ENCODE measurements at places on chromosomes 6 and 20. TPM values are rescaled to one million over a fixed set of nuclear protein-coding genes. Genes with fewer than 3 reads are reported as not detected.

GRCh38 chr6:53437557-53438202, 88.9 kb upstream of the ELOVL5 start:
- no peak overlapping the region for H3K4me3 ChIP-seq
- no peaks in the 10 kb centered on the region for H3K27me3 ChIP-seq
- no peaks in the 10 kb centered on the region for H3K4me1 ChIP-seq
- H3K36me3 ChIP-seq, result no peaks in the 10 kb centered on the region

Gene VNN1
- total RNA-seq, result not detected

DNA sequence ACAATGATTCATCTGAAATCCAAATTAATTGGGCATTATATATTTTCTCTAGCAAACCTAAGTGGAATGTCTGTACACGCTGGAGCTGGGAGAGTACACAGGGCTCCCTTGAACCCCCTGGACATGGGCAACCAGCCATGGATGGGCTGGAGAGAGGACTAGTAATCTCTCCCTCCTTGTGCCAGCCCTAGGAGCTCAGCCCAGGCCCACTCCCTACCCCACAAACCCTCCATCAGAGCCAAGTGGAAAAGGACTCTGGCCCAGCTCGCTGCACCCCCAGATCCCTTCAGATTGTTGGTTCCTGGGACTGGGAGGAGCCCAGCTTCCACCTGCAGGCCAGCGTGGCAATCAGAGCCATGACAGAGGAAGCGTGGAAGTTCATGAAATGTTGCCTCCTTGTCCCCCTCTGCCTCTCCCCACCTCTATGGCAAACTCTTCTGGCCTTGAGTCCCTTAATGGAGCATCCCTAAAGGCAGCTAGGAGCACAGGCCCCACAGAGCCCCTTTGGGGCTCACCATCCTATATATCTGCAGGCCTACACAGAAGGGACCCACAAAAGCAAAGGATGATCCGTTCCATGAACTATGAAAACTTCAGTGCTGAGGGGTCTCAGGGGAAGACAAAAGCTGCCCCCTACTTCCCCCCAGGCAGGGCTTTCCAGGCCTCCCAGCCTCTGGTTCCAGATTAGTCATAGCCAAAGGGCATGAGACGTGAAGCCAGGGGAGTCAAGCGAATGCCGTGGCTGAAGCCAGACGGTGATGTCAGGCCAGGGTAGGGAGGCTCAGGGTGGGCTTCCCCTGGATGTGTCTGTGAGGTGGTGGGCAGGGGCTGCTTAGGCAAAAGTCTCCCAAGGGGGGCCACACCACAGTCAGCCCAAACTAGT, 126.4 kb upstream of the MAFB start:
- H3K27ac ChIP-seq, result no peak overlapping the region
- no peaks in the 10 kb centered on the region for H3K4me1 ChIP-seq
- no peak overlapping the region for H3K4me3 ChIP-seq
- DNase-seq, result no peak

- H3K4me3 ChIP-seq, result no peak overlapping the region
- H3K36me3 ChIP-seq, result no peaks in the 10 kb centered on the region
- peaks cover 13% of the 10 kb centered on the region for H3K4me1 ChIP-seq
These were observed 3.7 kb upstream of the SMAP1 start for GRCh38 chr6:70663881-70664466.

Measured in B cell (primary cell).